Cortex of kidney (tissue), 1 donor: ENCODE measurements at places on chromosomes 13 and 19.

- no peak for DNase-seq
These were observed 41.8 kb upstream of the ZNF429 start for GRCh38 chr19:21463449-21464105.

- no peak for DNase-seq
These were observed 12.5 kb upstream of the TBC1D4 start for GRCh38 chr13:75494491-75494890.

- DNase-seq = no peak
These were observed 30.1 kb upstream of the METTL21C start for GRCh38 chr13:102724923-102725322.

DNA sequence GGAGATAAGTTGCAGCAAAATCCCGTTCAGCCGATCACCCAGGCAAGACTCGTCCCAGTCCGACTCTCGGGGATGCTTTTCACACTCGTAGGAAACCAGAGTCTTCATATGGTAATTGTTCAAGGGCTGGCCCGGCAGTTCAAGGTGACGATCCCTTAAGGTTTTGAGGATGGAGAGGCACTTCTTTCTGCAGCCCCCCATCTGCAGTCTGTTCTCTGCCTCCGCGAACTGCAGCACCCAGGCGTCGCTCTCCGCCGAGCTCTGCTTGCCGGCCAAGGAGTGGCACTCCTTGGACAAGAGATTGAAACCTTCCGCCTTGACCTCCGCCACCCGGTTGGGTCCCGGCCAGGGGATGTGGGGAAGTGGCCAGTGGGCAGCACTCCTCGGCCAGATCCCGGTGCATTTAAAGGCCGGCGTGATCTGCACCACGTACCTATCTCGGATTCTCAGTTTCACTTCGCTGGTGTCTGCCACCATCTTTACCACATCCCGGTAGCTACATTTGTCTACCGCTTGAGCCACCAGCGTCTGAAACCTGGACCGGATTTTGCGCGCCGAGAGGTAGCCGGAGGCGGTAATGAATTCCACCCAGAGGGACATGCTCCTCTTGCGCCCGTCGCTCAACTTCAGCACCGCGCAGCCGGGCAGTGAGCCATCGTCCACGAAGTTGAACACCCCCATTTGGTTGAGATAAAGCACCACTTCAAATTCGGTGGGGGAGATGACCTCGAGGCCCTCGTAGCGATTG, 1.1 kb downstream of the MAB21L1 start:
- no peak for DNase-seq

DNA sequence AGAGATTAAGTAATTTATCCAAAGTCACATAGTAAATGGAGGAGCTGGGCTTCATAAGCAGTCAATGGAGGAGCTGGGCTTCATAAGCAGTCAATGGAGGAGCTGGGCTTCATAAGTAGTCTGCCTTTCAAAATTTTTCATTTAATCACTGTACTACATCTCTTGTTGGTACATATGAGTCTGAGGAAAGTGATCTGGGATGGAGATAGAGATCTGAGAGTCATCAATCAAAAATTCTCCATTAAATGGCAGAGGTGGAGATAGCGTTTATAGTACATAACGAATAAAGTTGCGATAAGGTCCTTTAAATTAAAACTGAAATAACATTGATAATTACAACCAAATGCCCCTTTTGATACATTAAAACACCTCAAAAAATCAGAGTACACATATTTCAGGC, 189.3 kb downstream of the KLF5 start:
- DNase-seq = no peak

DNA sequence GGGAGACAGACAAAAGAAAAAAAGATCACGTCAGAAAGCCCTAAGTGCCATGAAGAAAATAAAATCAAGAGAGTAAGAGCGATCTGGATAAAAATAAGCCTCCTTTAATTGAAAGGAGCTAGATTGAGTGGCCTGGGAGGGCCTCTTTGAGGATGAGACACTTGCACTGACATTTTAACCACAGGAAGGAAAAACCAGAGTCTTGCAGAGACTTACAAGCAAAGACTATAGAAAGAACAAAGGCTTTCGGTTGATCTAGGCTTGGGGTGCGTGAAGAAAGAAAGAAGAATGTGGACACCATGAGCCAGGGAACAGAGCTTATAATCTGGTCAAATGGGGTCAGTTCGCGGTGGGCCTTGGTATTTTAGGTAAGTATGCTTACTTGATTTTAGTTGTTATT, 342.7 kb downstream of the COG6 start:
- DNase-seq = no peak
